ENCODE measurements at places on chromosomes 4 and X.

GRCh38 chr4:102825261-102826091 is 1.9 kb downstream of the UBE2D3 start:
- peak; percentile 80 for DNase-seq

DNA sequence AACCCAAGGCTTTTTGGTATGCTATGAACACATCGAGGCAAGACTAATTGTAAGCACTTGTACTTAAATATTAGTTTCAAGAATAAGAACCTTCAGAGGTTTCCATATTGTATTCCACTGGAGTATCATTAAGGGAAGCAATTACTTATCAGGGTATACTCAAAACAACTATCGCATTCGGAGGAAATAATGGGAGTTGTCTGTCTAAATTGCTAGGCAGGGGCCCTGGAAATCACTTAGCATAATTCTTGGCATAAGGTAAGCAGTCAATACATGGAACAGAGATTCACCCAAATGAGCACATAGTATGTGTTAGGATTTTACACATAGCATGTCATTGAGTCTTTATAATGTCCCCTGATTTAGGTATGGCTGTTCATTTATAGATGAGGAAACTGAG is 249.4 kb downstream of the DHX15 start:
- no peak for DNase-seq

GRCh38 chr4:74353858-74354257 is 11.1 kb upstream of the EREG start:
- no peak for DNase-seq

DNA sequence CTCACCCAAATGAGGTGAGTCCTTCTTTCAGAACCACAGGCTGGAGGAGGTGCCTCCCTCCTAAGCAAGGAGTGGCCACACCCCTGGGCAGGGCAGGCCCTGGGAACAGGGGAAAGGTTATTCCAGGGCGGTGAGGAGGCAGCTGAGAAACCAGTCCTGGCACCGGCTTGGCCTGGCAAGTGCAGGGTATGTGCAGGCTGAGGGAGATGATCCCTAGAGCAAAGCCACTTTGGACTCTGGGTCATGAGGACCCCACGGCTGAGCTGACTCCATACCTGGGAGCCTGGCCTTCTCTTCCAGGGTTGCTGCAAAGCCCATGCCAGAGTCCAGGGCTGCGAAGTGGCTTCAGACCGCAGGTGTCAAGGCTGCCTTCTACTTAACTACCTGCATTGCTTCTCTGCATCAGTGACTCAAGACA is 49.5 kb upstream of the HELT start:
- no peak for DNase-seq

DNA sequence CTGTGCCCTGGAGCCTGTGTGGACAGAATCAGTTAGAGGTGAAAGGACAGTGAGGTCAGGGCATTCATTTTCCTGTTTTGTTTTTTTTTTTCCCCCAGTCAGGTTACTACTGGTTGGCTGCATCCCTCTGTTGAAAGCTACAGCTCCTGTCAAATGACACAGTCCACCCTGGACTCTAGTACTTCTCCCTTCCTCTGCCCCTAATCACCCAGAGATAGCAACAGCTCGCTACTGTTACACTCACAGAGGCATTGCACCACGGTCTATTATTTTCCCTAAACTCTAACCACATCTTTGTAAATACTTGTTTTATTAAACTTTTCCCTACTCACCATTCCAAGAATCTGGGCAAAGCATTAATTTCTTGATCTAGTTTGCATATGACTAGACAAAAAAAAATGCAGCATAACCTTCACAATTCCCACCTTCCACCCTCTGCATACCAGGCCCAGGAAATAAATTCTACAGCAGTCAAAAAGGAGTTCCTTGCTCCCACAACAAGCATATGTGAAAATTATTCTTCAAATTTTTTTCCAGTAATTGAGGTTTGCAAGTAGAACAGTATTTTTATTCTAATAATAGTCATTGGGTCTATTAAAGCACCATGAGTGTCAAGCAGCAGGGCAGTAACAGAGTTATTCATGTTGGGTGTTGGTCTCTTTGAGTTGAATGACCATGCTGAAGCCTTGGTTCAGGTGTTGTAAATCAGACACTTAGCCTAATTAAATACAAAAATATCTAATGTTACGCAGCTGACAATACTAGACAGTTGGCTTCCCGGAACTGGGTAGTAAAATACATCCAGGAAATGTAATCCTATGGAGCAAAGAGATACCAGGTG is 329.2 kb downstream of the INPP4B start:
- DNase-seq = no peak
